Bone marrow (tissue), 2 donors: ENCODE measurements at places on chromosomes 12 and 14.

DNA sequence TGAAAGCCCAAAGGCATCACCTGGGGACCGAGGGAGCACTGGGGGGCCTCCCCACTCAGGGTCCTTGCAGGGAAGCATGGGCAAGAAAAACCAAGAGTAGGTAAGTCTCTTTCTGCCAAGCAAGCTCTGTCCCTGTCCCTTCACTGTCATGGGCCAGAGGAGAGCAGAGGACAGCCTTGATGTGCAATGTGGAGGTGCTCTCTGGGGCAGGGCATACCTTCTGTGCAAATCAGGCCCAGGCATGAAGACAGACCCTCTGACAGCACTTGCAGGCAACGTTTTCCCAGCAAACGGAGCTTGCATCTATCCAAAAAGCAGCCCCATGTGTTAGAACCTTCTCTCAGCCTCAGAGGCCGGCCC lies 192.5 kb upstream of the PWP1 start:
- DNase-seq = no peak

- DNase-seq = no peak
Observed at GRCh38 chr14:65446159-65446558, 33.6 kb downstream of the FUT8 start.

DNA sequence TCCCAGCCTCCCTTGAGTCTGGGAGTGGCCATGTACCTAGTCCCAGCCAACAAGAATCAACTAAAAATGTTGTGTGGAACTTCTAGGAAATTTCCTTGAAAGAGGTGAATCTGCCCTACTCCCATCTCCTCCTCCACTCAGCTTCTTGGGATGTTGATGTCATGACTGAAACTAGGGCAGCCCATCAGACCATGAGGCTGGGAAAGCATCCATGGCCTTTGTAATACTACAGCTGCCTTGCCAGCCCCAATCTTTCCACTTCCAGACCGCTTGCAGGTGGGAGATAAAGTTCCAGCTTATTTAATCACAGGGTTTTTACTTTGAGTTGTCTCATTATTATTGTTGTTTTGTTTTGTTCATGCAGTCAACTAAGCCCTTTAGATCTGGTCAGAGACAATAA lies 170.3 kb upstream of the LMNTD1 start:
- no peak for DNase-seq

DNA sequence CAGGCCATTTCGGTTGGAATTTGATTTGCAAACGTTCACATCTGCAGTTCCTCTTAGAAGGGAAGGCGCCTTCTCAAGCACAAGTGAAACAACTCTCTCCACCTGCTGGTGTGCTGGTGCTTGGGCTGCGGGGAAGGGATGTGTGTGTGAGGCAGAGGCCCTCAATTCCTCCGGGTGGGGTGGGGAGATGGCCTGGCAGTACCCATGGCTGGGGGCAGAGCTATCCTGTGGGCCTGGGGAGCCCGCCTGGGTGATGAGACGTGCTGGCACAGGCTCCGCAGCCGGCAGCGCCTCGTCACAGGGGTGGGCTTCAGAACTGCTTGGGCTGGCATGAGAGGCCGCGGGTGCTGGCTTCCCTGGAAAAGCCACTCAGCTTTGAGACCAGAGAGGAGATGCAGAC lies 28.9 kb upstream of the TDRD9 start:
- no peak for DNase-seq

DNA sequence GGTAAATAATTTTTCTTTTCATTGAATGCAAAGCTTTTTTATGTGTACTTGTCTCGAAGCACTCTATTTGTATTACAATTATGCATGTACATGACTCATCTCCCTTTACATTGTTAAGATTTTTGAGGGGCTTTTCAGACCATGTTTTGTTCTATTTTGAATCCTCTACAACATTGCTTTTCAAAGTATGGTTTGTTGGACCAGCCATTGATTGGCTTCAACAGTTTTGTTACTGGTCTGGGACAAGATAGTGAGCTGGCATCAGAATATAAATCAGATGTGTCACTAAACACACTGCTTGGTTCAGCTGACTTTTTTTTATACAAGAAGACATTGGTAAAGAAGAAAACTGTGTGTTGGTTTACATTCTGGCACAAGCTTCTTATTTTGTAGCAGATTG lies 122.3 kb downstream of the MON2 start:
- DNase-seq = no peak

- no peak for DNase-seq
Observed at GRCh38 chr14:75361751-75362433, 65.9 kb upstream of the JDP2 start.

DNA sequence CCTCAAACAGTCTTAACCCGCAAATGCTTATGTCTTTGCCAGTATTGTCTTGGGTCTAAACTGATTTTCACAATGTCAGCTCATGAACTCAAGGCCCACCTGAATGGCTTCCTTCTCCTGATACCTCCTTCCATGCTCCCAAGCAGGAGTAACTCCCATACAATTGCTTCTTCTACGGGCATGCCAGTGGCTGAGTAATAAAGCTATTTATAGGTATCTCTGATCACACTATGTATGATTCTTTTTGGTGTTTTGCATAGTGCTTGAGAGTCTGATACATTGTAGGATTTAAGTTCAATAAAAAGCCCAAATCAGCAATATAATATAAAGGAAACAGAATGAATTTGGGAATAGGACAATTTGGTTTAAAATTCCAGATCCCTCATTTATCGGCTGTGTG lies 235.0 kb upstream of the DCN start:
- DNase-seq = no peak

GRCh38 chr14:23409966-23410635 lies 2.0 kb upstream of the MYH6 start:
- DNase-seq = no peak

DNA sequence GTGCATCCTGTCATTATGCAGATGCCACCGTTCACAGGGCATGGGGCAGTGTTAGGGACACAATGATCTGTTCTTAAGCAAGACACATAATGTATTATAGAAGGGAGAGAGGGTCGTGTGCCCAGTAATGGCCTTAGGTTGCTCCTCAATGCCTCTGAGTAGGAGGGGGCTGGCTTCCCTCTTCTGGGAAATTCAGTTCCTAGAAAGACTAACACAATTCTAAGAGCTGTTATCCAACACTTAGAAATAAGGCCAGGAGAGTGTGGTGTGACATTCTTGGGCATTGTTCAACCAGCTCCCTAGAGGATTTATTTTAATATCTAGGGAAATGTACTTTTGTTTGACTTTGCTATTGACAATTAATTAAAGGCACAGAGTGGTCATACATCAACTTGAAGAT lies 118.5 kb downstream of the ADCK1 start:
- no peak for DNase-seq

DNA sequence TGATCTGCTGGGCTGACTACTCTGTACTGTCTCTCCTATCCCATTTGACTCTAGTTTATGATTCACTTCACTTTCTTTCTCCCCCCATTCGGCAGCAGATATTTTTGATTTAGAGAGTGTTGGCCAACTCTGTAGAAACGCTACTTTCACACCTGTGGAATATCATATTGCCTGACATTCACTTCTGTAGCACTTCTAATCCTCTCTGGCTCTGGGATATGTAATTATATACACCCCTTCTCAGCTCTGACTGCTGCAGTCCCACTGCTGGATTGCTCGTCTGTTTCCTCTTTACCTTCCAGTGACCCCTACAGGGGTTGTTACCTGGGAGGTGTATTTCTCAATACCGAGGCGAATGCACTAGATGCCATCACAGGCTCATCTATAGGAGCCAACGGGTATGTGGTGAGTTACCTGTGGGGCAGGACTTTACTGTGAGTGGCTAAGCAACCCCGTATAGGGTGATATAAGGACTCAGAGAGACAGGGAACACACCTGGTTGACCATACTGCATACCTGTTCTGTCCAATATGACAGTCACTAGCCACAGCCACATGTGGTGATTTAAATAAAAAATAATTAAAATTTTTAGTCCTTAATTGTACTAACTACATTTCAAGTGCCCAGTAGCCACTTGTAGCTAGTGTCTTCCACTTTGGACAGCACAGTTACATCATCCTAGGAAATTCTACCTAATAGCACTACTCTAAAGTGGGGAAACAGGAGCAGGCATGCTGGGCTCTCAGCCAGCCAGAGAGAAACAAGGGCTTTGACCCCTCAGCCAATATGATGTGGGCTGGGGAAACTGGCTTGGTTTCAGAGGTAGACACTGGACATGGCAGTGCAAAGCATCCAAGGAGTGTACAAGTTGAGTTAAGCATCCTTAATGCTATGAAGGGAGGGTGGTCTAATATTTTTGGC lies 95.0 kb downstream of the C12orf75 start:
- DNase-seq = no peak
